ENCODE measurements at places on chromosomes 1 and 21. TPM values are rescaled to one million over a fixed set of nuclear protein-coding genes. Genes with fewer than 3 reads are reported as not detected.

HOOK1 gene
- total RNA-seq, result 5.0 TPM

CD1E gene
- total RNA-seq, result not detected

SLC41A1 gene
- 17.2 TPM for total RNA-seq

CNKSR1 gene
- total RNA-seq, result 32.1 TPM

OR2T35 gene
- not detected for total RNA-seq

MATN1 gene
- total RNA-seq, result 0.63 TPM

SORT1 gene
- total RNA-seq, result 14.3 TPM

ASPM gene
- total RNA-seq, result 28.6 TPM

CFHR4 gene
- total RNA-seq, result not detected

RGS16 gene
- 1.5 TPM for total RNA-seq

DNA sequence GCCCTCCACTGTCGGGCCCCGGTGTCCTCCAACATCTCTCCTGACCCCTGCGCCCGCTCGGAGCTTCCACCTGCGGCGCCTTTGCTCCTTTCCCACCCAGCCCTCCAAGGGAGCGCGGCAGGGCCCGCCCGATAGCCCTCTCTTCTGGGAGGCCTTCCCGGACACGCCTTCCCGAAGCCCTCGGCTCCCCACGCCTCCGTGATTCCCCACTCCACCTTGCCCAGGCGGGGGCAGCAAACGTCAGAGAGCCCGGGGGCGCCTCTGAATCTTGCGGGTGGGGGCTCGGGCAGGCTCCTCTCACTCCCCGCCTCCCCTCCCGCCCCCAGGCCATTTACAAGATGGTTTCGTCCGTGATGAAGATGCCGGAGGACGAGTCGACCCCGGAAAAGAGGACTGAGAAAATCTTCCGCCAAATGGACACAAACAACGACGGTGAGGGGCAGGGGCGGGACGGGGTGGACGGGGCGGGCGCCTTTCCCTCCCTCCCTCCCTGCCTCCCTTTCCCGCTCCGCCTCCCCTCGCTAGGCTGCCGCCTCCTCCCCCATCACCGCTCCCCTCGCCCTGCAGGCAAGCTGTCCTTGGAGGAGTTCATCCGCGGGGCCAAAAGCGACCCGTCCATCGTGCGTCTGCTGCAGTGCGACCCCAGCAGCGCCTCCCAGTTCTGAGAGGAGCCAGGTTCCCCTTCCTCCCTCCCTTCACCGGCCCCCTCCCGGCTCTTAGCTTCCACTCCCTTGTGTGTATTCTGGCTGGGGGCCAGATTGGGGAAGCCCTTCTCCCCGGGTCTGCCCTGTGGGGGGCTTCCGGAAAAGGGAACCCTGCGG lies 7.1 kb downstream of the HPCA start:
- H3K27ac ChIP-seq, result no peak overlapping the region
- no peak for DNase-seq
- no peaks in the 10 kb centered on the region for H3K27me3 ChIP-seq
- peak overlapping the region; percentile 52 for H3K4me3 ChIP-seq
- H3K36me3 ChIP-seq, result no peaks in the 10 kb centered on the region

GRCh38 chr1:197126691-197127090 lies 19.8 kb downstream of the ASPM start:
- no peak overlapping the region for H3K4me3 ChIP-seq
- H3K27ac ChIP-seq, result no peak overlapping the region
- DNase-seq, result no peak
- H3K27me3 ChIP-seq, result no peaks in the 10 kb centered on the region
- H3K4me1 ChIP-seq, result peaks cover 22% of the 10 kb centered on the region
- peaks cover 33% of the 10 kb centered on the region for H3K36me3 ChIP-seq

- no peak for DNase-seq
- H3K4me3 ChIP-seq, result no peak overlapping the region
- no peaks in the 10 kb centered on the region for H3K36me3 ChIP-seq
- no peaks in the 10 kb centered on the region for H3K4me1 ChIP-seq
- no peak overlapping the region for H3K27ac ChIP-seq
Measured at GRCh38 chr1:30423570-30423969, 299.8 kb downstream of the MATN1 start.

- H3K27ac ChIP-seq, result no peak overlapping the region
- H3K36me3 ChIP-seq, result peaks cover 8% of the 10 kb centered on the region
- no peak overlapping the region for H3K4me3 ChIP-seq
- H3K27me3 ChIP-seq, result no peaks in the 10 kb centered on the region
- DNase-seq, result peak; percentile 89
- H3K4me1 ChIP-seq, result no peaks in the 10 kb centered on the region
Measured at GRCh38 chr1:19918057-19918456, 5.4 kb downstream of the PLA2G2E start.

DNA sequence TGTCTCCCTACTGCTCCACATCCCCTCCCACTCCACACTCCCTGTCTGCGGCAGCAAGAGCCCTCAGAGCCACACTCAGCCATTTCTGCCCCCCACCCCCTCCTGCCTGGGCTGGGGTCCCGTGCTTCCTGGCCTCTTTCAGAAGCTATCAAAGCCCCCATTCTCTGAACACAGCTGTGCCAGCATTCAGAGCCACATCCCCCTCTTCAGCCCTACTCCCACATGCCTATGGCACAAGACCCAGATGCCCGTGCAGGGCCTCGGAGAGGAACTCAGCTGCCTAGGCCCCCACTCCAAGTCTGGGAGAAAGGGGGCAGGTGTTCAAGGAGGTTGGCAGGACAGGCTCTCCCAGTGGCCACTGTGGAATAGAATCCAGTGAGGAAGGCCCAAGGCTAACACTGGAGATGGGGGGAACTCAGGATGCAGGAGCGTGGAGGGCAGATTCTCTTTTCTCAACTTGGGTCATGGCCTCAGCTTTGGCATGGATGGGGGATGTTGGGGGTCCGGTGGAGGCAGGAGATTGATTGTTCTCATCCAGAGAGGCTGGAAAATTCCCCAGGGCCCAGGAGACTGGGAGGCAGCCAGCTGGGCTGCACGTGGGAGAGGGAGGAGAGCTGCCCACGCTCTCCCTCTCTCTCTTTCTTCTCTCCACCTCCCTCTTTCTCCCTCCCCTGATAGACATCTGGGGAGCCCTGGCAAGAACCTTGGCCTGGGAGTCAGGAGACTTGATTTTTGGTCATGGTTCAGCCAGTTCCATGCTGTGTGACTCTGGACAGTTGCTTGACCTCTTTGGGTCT lies 3.5 kb upstream of the BCAN start:
- no peak overlapping the region for H3K27ac ChIP-seq
- peaks cover 46% of the 10 kb centered on the region for H3K27me3 ChIP-seq
- H3K4me3 ChIP-seq, result no peak overlapping the region
- peaks cover 15% of the 10 kb centered on the region for H3K4me1 ChIP-seq

DNA sequence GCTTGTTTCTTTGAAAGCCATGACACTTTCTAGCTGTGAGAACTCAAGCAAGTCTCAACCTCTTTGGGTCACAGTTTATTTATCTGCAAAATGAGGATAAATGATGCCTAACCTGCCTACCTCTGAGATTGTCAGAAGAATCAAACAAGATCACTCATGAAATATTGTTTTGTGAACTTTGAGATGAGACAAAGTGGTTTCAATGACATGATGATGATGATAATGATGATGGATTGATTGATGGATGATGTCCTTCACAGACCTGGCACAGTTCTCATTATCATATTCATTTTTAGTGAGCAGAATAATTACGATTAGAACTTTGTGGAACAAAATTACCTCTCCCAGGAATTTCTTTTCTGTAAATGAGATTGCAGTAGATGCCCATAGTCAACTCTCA lies 129.2 kb downstream of the HHIPL2 start:
- no peak for DNase-seq
- H3K27me3 ChIP-seq, result peaks cover 63% of the 10 kb centered on the region
- no peak overlapping the region for H3K4me3 ChIP-seq
- H3K27ac ChIP-seq, result no peak overlapping the region
- H3K4me1 ChIP-seq, result no peaks in the 10 kb centered on the region

DNA sequence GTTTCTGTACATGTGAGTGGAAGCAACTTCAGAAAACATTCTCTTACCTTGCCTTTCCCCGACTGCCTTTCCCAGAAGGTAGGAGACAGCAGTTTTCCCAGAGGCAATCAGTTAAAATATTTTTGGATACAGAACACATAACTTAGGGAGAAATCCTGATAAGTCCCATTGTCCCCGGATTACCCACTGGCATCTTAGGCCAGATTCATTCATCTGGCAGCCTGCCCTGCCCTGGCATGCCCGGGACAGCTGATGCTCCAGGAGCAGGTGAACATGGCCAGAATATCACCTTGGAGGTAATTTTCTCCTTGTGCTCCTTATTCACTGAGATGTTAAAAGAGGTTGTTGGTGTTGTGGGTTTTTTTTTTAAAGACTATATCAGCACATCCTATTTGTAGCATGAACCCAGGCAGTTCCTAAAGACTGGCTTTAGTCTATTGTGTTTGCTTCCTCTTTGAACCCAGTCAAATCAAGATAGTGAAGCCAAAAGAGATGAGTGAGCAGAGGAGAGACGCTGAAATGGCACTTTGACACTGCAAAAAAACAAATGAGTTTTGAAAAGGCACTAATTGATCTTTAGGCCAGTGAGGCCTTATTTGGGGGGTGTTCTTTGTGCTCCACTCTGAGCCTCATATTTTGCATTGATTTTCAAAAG lies 139.6 kb downstream of the PLPP3 start:
- no peak overlapping the region for H3K4me3 ChIP-seq
- no peak for DNase-seq
- H3K27ac ChIP-seq, result no peak overlapping the region
- no peaks in the 10 kb centered on the region for H3K36me3 ChIP-seq
- no peaks in the 10 kb centered on the region for H3K27me3 ChIP-seq

DNA sequence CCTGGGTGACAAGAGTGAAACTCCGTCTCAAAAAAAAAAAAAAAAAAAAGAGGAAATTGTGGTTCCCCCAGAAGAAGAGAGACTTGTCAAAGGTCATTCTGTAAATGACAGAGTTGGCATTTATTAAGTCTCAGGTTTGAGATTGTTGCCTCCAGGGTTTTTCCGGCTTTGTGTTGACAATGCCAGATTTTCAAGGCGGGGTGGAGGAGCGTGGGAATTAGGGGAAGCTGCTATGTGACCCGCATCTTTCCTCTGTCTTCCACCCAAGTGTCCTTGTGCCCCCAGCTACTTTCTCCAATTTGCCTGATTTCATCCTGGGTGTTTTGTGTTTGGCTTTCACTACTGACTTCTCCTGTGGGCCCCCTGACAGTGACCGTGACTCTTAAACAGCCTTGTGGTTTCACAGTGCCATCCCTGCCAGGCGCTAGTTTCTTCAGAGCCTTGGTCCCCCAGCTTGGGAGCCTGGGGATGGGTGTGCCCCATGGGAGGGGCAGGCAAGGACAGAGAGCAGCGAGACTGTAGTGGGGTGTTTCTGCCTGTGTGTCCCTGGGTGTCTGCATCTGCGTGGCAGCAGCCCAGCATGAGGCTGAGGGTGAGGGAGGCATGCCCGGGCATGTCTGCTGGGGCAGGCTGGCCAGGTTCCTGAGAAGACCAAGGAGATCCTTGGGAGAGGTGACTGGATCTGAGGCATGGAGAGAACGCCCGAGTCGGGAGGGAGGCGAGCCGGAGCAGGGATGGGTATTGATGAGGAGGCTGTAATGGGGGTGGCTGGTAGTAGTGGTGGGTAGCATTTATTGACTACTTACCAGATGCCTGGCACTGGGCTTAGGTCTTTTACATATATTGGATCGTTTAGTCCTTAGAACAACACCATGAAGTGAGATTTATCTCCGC lies 46.3 kb downstream of the IER5 start:
- H3K4me3 ChIP-seq, result no peak overlapping the region
- peak overlapping the region; percentile 80 for H3K27ac ChIP-seq
- H3K27me3 ChIP-seq, result no peaks in the 10 kb centered on the region
- H3K36me3 ChIP-seq, result no peaks in the 10 kb centered on the region
- DNase-seq, result peak; percentile 53

All from PC-3 (cell line).